ENCODE measurements at places on chromosomes 1 and 21.

DNA sequence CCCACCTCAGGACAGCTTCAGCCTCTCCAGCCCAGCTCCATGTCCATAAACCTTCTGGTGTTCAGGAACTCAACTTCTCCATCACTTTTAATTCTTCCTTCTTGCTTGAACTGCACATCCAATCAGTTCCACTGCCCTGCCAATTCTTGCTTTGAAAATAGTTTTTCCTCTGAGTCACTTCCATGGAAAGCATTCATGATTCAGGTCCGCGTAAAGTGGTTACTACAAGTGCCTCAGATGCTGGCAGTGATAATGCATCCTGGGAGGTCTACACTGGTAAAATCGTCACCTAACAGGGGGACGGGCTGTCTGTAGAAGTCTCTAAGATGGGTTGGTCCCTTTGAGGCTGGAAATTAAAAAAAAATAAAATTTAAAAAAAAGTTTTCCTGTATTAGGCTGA is 25.9 kb upstream of the RCAN1 start:
- no peak for DNase-seq

GRCh38 chr1:227890451-227891222 is 57.1 kb downstream of the WNT9A start:
- no peak for DNase-seq

- DNase-seq, result no peak
Measured at GRCh38 chr1:8362701-8363101, 44.8 kb downstream of the SLC45A1 start.

GRCh38 chr1:85822696-85823095 is 114.5 kb upstream of the ZNHIT6 start:
- DNase-seq, result no peak
